IMR-90 (cell line): ENCODE measurements at places on chromosomes 3 and 15. TPM values are rescaled to one million over a fixed set of nuclear protein-coding genes. Genes with fewer than 3 reads are reported as not detected.

The MYLK gene
- 484 and 521 TPM in 2 replicates for total RNA-seq

GRCh38 chr3:51954713-51955112 lies 468 bp upstream of the GPR62 start:
- H3K36me3 ChIP-seq = peaks cover 19% of the 10 kb centered on the region; the same call in 1 of the 2 replicates
- no peak for DNase-seq
- H3K4me3 ChIP-seq = no peak overlapping the region
- H3K27me3 ChIP-seq = no peaks in the 10 kb centered on the region
- peaks cover 9% of the 10 kb centered on the region for H3K4me1 ChIP-seq
- H3K27ac ChIP-seq = no peak overlapping the region

DNA sequence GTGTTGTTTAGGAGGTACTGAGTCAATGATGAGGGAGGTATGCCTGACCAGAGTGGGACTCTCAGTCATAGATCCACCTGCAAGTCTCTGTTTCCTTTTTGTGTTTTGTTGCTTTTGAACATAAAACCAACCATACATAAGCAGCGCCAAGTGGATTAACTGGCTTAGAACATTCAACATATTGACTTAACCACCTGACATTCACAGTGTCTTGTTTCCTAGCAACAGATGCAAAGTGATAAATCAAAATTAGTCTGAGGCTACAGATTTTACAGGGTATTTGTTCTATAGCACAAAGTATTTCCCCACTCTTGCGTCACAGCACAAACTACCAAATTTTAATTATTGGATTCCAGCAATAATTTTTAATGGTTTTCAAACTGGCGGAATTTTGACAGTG lies 283.8 kb downstream of the BBX start:
- peaks cover 3% of the 10 kb centered on the region; the same call in 1 of the 2 replicates for H3K4me1 ChIP-seq
- no peak overlapping the region for H3K4me3 ChIP-seq
- H3K36me3 ChIP-seq = peaks cover 21% of the 10 kb centered on the region

DNA sequence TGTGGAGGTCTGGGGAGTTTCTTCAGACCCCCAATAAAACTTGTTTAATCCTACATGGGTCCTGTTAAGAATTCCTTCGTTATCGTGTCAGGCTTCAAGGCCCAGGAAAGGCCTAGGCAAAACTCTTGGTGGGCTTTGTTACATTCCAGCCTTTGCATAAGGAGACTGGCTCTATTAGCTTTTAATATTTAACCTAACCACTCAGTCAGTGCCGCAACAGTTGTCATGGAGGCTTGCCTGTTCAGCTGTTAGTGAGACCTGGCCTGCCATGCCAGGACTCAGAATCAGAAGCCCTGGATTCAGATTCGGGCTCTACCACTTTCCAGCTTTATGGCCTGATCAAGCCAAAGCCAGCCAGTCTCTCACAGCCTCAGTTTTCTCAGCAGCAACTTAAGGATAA lies 19.6 kb downstream of the EIF1B start:
- no peak overlapping the region for H3K4me3 ChIP-seq
- no peaks in the 10 kb centered on the region for H3K36me3 ChIP-seq
- no peak overlapping the region for H3K27ac ChIP-seq
- peaks cover 3% of the 10 kb centered on the region for H3K27me3 ChIP-seq
- H3K4me1 ChIP-seq = no peaks in the 10 kb centered on the region

DNA sequence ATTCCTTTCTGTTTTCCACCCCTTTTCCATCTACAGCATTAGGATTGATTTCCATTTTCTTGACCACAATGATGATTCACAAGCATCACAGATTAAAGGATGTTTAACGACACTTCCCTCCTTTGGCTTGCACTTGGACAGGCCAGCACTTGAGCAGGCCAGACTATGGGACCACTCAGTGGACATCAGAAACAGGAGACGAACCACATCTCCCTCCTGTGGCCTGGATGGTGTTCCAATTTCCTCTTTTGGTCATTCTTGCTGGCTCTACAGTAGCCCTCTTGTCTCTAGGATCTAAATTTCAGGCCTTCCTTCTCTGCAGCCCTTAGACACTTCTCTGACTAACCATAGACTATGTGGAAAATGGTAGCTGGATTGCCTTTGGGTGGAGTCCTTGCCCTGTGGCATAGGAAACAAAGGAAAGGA lies 78.8 kb upstream of the BOC start:
- H3K36me3 ChIP-seq = no peaks in the 10 kb centered on the region
- H3K4me1 ChIP-seq = peaks cover 4% of the 10 kb centered on the region; the same call in 1 of the 2 replicates
- peaks cover 9% of the 10 kb centered on the region for H3K27me3 ChIP-seq
- no peak overlapping the region for H3K27ac ChIP-seq
- peak; percentile 68 for DNase-seq
- H3K4me3 ChIP-seq = no peak overlapping the region

DNA sequence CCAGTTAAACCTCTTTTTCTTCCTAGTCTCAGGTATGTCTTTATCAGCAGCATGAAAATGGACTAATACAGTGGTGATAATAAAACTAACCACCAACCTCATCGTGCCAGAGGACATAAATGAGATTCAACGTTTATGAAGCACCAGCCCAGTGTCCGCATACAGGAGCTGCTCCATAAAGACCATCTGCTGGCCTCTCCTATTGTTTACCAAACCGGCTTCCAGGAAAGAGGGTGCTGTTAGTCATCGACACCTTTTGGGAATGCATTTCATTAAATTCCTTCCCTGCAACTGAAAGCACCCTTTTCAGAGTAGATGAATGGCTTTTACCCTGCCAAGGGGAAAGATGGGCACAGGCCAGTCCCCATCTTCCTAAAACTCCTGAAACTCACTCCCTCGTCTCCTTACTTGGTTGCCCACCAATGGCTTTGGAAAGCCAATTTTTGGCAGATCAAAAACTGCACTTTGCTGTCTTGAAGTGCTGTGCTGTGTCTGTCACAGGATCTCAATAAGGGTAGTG lies 122.1 kb downstream of the AQP9 start:
- H3K4me3 ChIP-seq = no peak overlapping the region
- DNase-seq = peak; percentile 16
- H3K4me1 ChIP-seq = peaks cover 5% of the 10 kb centered on the region
- no peak overlapping the region for H3K27ac ChIP-seq
- peaks cover 5% of the 10 kb centered on the region for H3K27me3 ChIP-seq
- no peaks in the 10 kb centered on the region for H3K36me3 ChIP-seq

DNA sequence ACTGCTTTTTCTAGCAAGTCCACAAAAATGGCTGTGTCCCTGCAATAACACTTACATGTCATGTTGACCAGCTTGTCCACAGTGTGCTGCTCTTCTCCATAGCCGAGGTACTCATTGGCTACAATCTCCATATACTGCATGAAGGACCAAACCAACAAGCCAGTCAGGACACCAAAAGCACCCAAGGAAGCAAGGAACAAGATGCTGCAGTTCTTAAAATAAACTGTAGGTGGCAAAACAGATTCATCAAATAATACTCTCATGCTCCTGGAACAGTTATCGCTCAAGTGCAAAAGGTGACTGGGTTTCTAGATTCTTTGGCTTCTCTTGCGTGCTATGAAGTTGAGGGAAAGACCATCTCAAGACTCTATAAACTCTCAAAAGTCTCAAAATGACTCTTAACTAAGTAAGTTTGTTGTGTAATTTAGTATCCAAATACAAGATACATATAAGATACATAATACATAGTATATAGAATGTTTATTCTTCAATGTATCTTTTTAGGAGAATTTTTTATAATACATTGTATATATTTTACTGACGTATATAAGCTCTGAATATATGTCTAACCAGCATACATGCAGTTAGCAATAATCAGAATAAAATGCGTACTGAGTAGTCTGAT lies 57.0 kb downstream of the NEK10 start:
- H3K4me1 ChIP-seq = peaks cover 3% of the 10 kb centered on the region; the same call in 1 of the 2 replicates
- DNase-seq = peak; percentile 79
- H3K27me3 ChIP-seq = no peaks in the 10 kb centered on the region
- H3K4me3 ChIP-seq = no peak overlapping the region
- H3K27ac ChIP-seq = no peak overlapping the region; the same call in 1 of the 2 replicates
- H3K36me3 ChIP-seq = no peaks in the 10 kb centered on the region

DNA sequence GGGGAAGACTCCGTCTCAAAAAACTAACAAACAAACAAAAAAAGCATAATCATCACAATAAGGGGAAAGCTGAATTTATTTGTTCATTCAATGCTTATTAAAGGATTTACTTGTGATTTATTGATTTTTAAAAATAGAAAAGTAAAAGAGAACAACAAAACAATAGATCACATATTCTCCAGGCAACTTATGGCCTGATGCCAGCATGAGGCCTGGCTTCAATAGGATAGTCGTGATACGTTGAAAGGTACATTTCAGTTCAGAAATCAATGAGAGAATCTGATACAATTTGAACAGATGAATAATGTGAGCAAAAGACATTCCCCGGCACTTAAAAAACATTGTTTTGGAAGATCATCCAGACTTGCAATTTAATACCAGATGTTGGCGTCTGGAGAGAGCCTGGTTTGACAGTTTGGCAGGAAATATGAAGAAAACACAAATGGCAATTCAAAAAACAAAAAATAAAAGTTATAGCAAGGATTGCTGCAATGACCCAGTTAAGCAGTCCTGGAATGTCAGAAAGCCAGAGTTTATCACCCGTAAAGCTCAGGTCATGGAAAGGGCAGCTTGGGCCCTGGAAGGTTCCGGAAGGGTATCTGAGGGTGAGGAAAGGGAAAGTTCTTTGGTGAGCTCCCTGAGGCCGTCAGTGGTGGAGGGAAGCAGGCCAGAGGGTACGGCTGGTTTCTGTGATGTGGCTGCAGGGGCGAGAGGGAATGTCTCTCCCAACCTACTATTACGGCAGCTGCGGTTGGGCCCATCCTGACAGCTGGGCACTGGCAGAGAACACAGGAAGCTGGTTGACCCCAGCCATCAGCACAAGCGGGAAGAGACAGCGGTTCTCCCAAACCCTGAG lies 230.2 kb upstream of the HES1 start:
- H3K4me3 ChIP-seq = no peak overlapping the region
- peaks cover 41% of the 10 kb centered on the region for H3K27me3 ChIP-seq
- DNase-seq = no peak
- no peaks in the 10 kb centered on the region for H3K36me3 ChIP-seq
- no peak overlapping the region for H3K27ac ChIP-seq
